Astrocyte (in vitro differentiated cells and primary cell): ENCODE measurements at places on chromosomes 7 and 10.
A peak's percentile ranks its signal among the peaks of the same experiment; 100 is the strongest.

DNA sequence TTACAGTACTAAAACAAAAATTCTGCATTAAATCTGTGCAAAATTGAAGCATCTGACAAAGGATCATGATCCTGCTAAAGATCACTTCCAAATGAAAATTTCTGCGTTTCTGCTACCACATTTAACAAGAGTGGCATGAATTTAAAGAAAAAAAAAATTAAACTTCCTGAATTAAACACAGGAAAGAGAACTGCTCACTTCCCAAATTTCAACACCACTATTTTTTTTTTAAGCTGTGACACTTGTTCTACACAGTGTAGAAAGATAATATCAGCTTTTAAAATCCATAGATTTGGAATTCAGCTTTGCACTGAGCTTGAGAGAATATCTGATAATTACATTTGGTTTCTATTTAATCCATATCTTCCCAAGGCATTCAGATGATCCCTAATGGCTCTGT lies 73.6 kb downstream of the EPC1 start:
- DNase-seq, result no peak

GRCh38 chr7:21463524-21463923 lies 35.6 kb downstream of the SP4 start:
- DNase-seq, result no peak

GRCh38 chr10:49307921-49308320 lies 9.0 kb downstream of the C10orf71 start:
- no peak for DNase-seq

- DNase-seq, result no peak
These were observed 96.6 kb downstream of the ANKRD30A start for GRCh38 chr10:37222046-37222445.

DNA sequence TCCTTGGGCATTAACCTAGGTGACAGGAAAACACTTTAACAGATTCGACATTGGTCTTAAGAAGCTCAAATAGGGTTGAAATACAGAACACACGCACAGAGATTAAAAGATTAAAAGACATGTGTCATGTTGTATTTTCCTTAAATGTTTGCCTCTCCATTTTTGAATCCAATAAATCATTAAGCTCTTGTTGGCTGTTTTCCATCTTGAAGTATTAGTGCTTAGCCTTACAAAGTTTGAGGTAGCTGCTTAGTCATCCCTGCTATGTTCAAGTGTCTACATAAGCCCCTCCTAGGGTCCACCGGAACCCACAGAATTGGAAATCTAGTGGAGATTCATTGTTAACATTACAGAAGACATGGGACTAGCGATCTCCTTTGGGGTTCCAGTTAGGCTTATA lies 12.7 kb upstream of the GJD4 start:
- no peak for DNase-seq

DNA sequence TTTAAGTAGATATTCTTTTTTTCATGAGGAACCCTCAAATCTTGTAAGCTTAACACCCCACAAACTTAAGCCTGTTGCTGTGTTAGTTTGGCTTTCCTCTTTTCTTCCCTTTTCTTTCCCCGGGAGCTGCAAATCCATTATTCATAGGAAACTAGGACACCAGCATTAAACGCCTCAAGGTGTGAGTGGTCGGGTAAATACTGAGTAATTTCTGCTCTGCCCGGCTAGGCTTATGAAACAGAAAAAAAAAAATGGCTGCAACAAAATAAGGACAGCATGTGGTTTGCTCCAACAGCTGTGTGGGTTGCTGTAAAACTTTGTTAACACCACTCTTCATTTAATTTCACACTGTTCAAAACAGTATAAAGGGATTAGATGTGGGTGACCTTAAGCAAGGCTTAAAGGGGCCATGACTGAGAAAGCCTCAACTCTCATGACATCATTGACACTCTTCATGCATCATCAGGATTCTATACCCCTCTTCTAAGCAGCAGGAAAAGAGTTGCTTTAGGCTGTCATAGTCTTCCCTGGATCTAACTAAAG lies 104.1 kb downstream of the AOAH start:
- DNase-seq, result no peak

DNA sequence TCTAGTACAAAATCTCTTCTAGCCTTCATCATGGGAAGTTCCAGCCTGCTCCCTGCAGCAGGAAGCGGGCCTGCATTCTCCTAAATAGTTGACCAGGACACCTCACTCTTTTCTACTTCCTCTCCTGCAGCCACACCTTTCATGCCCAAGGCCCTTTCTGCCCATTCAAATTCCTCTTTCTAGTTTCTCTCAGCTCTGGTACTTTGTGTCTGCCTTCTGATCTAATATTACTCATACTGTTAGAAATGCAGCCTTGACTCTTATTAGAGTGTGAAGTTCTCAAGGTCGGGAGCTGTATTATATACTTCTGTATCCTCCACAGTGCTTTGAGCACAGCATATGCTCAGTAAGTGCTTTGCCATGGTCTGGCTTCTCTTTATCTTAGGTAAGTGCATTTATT lies 103.1 kb downstream of the PRKCQ start:
- DNase-seq, result no peak

- DNase-seq, result no peak
These were observed 545.0 kb downstream of the NRG3 start for GRCh38 chr10:82420001-82420400.

- no peak for DNase-seq
These were observed 357.9 kb downstream of the PTEN start for GRCh38 chr10:88221010-88221973.

- no peak for DNase-seq
These were observed 413 bp downstream of the BUD31 start for GRCh38 chr7:99409192-99409572.

DNA sequence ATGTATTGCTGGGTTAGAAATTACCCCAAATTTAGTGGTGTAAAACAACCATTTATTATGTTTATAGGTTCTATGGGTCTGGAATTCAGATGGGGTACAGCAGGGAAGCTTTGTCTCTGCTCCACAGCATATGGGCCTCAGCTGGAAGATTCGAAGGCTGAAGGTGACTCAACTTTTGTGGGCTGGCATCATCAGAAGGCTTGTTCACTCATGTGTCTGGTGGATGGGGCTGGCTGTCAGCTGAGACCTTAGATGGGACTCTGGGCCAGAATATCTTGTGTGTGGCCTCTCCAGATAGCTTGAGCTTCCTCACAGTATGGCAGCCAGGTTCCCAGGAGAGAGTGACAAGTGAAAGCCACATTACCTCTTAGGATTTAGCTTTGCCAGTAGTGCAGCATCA lies 45.9 kb downstream of the ZNF503 start:
- DNase-seq, result no peak

DNA sequence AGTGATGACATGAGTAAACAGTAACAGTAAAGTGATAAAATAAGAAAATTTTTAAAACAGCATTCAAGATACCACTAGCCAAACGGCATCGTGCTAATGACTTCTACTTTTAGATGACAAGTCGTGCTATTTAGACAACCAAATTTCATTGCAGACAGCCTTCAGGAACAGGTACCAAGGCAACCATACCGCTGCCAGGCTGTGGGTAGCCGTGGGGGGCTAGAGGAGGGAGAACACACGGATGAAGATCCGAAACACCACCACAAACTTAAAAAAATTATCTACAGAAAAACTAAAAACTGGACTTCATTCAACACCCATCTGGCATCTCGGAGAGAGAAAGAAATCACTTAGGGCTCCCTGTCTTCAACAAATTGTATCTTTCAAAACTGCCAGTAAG lies 89.6 kb downstream of the RSU1 start:
- no peak for DNase-seq

GRCh38 chr10:84342584-84342983 lies 14.2 kb downstream of the CCSER2 start:
- no peak for DNase-seq

DNA sequence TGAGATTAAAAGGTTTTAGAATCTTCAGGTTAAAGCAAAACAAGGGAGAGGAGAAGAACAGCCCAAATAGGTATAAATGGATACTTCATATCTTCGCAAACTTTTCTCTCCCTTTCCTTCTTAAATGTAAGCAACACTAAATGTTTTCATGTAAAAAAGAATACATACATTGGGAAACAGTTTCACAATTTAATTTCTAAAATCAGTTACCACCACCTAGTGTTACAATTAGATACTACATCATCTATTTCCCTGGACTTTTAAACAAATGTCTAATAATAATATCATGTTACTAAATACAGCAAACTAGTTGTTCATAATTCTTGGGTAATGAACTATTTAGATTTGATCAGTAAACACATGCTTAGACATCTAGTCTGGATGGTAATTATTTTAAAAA lies 35.8 kb downstream of the MINDY3 start:
- DNase-seq, result peak; percentile 8

DNA sequence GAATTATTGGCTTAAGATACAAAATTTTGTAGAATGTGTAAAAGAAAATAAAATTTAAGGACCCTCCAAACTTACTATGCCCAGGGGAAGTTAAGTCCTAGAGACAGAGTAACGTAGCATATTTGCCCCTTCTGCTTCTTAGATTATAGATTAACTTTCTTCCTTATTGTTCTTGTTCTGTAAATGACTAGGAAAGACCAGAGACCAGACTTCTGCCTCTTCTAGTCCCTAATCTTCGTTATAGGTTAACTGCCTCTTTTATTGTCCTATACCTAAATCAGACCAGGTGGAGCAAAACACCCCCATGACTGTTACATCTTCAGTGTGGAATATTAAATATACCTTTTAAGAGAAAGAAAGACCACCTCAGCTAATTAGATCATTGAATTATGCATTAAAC lies 160.5 kb downstream of the PHTF2 start:
- DNase-seq, result no peak

- DNase-seq, result no peak
These were observed 15.5 kb downstream of the AOAH start for GRCh38 chr7:36708767-36709166.

DNA sequence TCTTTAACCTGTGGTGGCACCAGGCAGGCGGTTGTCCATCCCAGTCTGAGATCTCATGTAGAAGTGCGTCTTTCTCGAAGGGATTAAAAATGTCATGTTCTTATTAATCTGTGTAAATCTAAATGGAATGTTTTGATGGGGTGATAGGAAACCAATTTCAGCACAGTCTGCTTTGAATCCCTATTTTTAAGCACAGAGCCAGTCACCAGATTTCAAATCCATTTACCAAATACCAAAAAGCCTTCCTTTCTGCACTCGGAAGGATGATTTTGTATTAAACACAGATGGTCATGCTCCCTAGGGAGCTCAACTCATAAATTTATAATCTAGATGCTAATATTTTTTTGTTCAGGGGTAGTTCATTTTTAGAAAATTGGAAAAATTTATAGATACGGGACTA lies 160.6 kb upstream of the AOAH start:
- no peak for DNase-seq

DNA sequence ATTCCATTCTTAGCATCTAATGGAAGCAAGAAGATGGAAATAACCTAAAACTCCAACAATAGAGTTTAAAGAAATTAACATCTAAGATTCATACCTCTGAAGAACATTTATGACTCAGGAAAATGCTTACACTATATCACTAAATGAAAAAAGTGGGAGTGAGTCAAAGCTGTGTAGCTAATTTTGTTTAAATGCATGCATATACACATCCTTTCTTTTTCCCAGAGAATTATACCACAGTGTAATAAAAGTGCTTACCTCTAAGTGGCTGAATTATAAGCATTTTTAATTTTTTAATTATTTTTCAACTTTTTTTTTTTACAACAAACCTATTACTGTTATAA lies 44.3 kb downstream of the CCDC71L start:
- no peak for DNase-seq

GRCh38 chr7:112121318-112121717 lies 84.9 kb downstream of the DOCK4 start:
- no peak for DNase-seq

- DNase-seq, result peak; percentile 77
These were observed 244.0 kb upstream of the CXCL12 start for GRCh38 chr10:44628921-44629320.

- no peak for DNase-seq
These were observed 108.7 kb downstream of the SEMA3D start for GRCh38 chr7:85078181-85078580.

DNA sequence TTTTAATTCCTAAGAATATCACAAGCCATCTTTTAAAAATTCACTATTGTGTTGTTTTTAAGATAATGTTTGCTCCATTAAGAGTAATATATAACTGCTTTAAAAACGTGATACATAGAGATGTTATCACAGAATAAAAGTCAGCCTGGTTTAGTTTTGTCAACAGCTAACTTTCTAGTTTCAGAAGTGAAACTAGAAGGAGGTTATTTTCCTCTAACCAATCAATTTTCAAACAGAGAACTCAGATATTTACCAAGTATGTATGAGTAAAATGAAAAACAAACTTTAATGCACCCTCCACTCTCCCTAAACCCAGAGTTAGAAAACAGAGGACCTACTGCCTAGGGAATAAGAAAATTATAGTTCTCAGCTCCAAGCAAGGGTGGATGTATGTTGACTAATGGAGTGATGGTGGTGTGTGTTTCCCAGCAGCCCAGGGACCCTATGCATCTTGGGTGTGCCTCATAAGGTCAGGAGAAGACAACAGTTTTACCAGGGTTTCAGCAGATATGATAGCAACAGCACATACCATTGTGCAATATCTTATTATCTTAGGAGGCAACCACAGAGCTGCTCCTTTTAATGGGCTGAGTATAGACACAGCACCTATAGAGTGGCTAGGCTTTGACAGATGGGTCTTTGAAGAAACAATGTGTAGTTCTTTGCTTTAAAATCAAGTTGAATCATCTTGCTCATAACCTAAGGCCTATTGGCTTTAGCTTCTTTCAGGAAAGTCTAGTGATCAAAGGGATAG lies 58.4 kb downstream of the PTPRZ1 start:
- DNase-seq, result no peak

- DNase-seq, result no peak
These were observed 3.9 kb downstream of the BRI3 start for GRCh38 chr7:98285157-98286092.

DNA sequence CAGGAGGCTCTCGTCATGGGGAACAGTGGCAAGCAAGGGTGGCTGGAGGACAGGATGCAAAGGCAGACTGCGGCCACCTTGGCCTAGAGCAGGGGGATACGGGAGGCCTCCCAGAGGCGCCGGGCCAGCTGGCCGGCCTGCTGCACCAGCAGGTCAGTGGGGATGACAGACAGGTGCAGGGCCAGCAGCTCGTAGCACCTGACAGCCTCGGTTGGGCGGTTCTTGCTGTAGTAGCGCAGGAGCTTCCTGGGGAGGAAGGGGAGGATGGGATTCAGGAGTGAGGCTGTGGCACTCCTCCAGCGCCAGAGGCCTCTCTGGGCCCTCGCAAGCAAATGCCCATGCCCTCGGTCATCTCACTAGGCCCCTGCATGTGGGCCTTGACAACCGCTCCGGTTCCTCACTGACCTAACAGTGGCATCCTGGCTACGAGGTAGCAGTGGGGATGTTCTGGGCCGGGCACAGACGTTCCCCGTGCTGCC lies 2.5 kb upstream of the PYROXD2 start:
- DNase-seq, result no peak

GRCh38 chr7:105656922-105657521 lies 75.7 kb upstream of the EFCAB10 start:
- no peak for DNase-seq
